ENCODE measurements at places on chromosomes 5 and 9.

DNA sequence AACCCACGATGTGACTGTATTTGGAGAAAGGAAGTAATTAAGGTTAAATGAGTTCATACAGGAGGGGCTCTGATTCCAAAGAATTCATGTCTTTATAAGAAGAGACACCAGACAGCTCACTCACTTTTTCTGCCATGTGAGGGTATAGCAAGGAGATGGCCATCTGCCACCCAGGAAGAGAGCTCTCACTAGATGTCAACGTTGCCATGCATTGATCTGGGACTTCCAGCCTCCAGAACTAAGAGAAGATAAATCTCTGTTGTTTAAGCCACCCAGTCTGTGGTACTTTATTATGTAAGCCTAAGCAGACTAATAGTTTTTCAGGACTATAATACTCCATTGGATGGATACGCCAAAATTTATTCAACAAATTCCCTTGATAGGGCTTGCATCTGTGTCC lies 89.8 kb upstream of the RAD23B start:
- no peak for DNase-seq

GRCh38 chr5:17156463-17156862 lies 61.0 kb upstream of the BASP1 start:
- no peak for DNase-seq

DNA sequence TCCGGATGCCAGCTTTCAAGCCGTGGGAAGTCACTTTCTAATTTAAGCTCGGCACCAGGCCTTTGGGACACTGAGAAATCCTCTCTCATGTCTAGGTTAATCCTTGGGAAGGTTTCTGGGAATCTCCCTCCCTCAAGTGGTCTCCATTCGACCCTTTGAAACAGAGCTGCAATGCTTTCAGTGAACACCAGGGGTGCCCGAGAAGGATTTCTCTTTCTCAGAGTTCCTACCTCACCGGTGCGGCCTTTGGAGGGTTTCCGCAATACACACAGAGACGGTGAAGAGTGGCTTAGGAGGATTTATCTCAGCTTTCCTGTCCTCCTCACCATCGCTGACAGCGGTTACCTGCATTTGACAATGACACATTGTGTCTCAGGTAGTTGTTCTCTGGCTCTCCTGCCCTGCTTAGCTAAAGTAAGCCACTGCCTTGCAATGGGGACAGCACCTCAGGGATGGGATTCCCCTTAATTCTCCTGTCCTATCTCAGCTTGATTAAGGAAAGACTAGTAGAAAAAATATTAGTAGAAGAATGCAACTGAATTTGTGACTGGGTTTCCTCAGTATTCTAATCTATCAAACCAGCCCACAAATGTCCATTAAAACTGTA lies 180.6 kb downstream of the GABRG2 start:
- peak; percentile 9 for DNase-seq

GRCh38 chr5:158387499-158387898 lies 528.6 kb upstream of the CLINT1 start:
- no peak for DNase-seq

GRCh38 chr9:35816708-35817107 lies 1.9 kb upstream of the HINT2 start:
- no peak for DNase-seq

DNA sequence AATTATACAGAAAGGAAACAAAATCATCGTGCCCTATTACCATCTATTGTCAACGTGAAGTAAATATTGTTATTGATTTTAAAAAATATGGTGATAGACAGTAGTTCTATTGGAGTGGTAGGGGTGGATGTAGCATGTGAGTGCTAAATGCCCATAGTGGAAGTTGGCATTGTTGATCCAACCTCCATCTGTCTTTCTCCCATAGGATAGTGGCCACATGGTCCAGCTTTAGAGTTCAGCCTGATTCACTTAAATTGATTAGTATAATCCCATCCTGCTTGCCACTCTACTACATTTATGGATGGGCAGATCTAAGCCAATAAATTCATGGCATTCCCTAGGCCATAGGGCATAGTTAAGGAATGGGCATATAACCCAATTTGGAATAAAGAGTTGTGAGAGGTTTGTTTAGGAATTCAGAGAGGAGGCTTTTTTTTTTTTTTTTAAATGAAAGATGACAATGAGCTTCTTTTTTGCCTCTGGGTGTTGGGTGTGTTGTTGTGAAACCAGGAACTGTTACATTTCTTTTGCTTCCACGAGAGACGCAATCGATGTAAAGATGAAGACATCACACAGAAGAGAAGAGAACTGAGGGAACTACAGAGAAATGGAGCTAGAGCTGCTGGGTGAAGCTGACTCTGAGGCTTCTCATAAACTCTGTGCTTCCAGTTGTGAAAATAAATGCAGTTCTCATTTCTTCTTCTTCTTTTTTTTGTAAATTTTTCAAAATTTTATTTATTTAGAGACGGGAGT lies 12.5 kb upstream of the CHD1 start:
- peak; percentile 49 for DNase-seq

DNA sequence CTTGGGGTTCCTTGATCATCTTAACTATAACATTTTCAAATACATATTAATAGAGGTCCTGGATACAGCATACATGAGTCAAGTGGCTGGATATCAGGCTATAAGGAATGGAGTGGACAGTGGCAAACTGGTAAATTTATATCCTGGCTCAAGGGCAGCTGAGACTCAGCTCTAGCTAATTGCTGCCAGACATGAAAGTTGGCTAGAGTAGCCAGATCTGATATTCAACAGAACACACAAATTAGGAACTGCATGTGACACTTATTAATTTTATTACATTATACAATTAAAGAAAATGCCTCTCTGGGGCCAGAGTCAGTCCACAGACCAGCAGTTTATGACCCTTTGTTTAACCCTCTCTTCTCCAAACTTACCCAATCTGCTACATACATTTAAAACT lies 206.5 kb downstream of the KCTD16 start:
- no peak for DNase-seq

DNA sequence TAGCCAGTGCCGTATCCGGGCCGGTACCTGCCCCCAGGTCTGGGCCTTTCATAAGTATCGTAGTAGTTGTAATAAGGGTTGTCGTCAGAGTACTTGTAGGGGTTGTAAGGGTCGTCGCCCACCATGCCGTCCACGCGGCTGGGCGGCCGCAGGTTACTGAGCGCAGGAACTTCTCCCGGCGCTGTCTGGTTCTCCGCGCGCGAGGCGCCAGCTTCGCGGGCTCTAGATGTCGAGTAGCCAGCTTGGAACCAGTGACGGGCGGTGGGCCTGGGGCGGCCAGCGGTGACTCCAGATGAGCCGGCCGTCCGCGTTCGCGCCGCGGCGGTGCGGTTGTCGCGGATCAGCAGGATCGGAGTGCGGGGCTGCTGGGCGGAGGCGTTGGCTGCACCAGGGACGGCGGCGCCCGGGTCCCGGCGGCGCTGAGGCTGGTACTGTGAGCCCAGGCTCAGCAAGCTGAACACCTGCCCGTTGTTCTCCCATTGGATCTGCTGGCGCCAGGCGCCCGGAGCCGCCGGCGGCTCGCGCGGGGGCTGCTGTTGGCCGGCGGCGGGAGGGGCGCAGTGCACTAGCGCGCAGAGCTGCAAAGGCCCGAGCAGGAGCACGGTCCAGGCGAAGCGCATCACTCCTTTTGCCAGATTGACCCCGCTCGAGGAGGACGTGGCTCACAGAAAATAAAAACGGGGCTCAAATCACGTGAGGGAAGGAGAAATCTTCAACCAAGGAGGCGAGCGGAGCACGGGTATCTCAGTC lies 518 bp downstream of the LOX start:
- no peak for DNase-seq

DNA sequence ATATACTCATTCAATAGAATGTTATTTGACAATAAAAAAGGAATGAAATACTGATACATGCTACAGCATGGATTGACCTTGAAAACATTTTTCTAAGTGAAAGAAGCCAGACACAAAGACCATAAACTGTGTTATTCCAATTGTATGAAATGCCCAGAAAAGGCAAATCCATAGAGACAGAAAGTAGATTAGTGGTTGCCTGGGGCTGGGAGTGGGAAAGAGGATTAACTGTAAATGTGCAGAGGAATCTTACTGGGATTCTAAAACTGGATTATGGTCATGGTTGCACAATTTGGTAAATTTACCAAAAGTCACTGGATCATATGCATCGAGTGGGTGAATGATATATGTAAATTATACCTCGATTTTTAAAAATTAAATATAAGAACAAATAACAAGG lies 88.1 kb downstream of the GLIS3 start:
- DNase-seq: no peak

DNA sequence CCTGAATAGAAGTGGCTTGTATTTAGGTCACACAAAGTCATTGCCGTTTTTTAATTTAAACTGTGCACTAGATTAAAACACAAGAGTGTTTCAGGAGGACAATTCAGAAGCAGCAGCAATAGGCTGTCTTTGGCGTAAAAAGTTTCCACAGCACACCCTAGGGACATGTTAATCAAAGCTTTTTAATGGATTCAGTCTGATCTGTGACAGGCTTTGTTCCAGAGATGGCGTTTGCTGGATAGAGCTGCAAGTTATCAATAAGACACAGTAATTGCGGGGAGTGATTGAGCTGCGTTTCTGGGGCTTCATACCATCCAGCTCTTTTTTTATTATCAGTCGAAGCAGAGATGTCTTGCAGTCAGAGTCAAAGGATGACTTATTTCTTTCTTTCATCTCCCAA lies 300.3 kb downstream of the ZNF608 start:
- no peak for DNase-seq

GRCh38 chr5:122581629-122582028 lies 193.3 kb upstream of the SNX2 start:
- DNase-seq: no peak

DNA sequence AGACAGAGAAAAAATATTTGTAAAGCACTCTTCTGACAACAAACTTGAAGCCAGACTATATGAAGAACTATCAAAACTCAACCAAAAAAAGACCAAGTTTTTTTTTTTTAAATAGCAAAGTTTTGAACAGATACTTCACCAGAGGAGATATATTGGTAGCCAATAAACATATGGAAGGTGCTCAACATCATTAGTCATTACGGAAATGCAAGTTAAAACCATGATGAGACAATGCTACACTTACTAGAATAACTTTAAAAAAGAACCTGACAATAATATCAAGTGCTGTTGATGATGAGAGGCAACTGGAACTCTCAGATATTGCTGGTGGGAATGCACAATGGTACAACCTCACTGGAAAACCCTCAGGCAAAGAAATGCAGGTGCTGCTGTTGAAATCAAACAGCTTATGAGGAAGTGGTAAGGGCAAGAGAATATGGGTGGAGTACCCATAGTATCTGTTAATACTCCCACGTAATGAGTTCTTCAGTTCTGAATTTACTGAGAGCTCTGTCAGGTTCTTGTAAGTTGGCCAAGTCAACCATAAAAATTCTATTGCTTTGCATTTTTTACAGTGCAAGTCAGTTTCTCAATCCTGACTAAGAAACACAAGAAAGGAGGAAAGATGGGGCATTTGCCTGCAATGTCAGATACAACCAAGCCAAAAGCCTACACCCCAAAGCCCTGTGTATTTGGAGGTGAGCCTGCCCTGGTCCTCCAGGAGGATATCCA lies 87.3 kb upstream of the GNAQ start:
- DNase-seq: peak; percentile 89

DNA sequence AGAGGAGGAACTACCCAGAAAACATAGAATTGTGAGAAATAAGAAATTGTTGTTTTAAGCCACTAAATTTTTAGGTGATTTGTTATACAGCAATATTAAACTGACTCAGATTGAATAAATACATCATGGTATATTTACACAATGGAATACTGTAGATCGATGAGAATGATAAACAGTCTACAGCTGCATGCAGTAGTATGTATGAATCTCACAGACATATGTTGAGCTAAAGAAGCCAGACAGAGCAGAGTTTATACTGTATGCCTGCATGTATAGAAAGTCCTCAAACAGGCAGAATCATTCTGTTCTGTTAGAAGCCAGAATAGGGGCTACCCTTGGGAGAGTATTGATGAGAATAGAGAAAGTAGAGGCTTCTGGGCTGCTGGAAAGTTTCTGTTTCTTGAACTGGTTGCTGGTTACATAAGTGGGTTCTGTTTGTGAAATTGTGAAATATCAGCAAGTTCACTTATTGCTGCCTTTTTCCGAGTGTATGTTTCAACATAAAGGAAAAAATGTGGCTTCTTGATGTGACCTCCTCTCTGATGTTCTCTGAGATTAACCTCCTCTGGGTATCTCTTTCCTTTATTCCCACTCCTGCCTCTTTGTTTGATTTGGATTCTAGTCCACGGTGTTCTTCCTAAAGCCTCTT lies 9.6 kb downstream of the KIAA1958 start:
- DNase-seq: peak; percentile 84

DNA sequence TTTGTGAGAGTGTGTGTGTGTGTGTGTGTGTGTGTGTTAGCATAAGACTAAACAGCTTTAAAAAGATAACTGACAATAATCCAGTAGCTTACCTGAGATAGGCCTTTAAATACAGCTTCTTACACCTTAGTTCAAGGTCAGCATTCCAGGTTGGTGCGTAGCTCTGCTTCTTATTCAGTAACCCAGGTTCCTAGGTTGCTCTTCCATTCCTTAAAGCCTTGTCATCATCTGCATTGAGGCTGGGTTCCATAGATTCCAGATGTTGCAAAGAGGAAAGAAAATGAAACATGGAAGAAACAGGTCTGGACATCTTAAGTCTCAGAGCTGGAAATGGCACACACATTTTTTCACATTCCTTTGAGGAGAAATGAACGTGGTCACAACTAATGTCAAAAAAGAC lies 53.9 kb upstream of the CAMK4 start:
- no peak for DNase-seq

DNA sequence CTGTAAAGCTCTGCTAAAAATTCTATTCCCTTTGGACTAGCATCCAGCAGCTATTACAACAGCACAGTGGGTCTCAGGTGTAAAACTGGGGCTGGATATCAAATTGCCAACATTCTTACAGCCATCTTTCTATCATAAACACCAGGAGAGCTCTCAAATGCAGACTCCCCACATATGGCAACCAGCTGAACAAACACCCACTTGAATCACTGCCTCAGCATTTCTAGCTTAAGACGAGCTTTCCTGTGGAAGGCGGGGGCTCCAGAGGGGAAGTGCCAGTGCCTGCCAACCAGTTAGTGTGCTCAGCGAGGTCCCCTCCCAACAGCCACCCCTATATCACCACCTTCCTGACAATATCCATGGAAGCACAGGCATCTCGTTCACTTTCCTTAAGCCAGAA lies 62.2 kb downstream of the IPPK start:
- DNase-seq: no peak

- DNase-seq: no peak
Measured at GRCh38 chr5:146082798-146083197, 22.6 kb downstream of the PLAC8L1 start.

- DNase-seq: peak; percentile 73
Measured at GRCh38 chr5:43020399-43020746, 19.7 kb downstream of the ANXA2R start.

DNA sequence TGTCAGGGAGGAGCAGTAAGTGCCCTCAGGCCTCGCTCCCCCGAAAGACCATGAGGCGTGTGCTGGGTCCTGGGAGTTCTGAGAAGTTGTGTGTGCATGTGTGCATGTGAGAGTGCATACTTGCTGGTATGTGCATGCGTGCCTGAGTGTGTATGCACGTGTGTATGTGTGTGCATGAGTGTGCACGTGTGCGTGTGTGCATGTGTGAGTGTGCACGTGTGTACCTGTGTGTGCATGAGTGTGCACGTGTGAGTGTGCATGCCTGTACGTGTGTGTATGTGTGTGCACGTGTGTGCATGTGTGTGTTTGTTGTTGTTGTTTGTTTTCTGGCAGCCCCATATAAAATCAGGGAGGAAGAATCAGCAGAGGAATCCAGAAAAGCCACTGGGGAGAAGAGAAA lies 426.7 kb downstream of the IRX2 start:
- no peak for DNase-seq
